Stimulated activated CD4-positive, alpha-beta T cell treated with anti-CD3 and anti-CD28 coated beads, Interleukin-15, amount 100 ng/mL, for 1 hour (primary cell): ENCODE measurements at places on chromosomes 13 and 19.

- DNase-seq: no peak
Observed at GRCh38 chr13:20637811-20638210, 65.7 kb upstream of the IL17D start.

GRCh38 chr13:106522898-106523525 lies 12.4 kb downstream of the EFNB2 start:
- DNase-seq: no peak

- DNase-seq: no peak
Observed at GRCh38 chr19:51012661-51013190, 6.8 kb downstream of the KLK10 start.

DNA sequence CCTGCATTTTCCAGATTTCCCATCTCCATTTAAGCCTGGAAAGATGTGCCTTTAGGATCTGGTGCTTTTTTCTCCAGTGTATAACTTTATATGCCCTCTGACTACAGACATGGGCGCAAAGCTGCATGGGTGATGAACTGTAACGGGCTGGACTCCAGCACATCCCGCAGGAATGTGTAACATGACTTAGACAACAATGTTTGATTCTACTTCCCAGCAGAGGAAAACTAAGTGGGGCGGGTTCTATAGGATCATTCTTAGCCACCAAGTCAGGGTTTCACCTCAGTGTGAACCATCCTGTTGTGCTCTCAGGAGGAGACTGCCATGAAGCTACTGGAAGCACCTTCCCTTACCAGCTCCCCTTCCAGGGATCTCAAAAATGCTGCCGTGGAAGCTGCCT lies 93.2 kb upstream of the SERP2 start:
- no peak for DNase-seq

GRCh38 chr19:1259876-1260748 lies 9.0 kb upstream of the CIRBP start:
- no peak for DNase-seq

DNA sequence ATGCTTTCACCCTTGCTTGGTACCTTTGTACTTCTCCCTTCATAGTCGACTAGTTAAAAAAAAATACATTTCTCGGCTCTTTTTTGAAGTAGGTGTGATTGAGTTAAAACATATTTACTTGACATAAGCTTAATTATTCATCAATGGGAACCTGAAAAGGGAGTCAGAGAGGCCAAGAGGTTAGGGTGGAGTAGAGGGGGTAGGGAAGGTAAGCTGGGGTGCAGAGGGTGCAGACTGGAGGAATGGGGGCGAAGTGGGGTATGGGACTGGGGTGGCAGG lies 701 bp upstream of the HIF3A start:
- DNase-seq: no peak

DNA sequence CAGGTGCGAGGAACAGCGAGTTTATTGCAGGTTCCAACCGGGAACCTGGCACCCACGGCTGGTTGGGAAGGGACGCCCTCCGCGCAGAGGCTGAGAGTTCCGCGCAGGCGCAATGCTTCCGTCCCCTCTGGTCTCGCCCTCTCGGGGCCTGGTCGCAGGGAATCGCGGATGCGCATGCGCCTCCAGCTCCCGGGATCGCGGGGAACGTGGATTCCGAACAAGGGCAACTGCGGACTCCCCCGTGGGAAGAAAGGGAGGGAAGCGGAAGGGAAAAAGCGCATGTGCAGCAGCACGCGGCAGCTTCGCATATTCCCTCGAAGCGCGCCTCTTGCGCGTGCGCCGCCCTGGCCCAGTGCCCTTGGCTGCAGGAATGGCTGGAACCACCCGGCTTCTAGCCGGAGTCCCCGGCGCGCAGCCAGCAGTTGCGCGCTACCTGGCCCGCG lies 1.1 kb downstream of the TSSK6 start:
- DNase-seq: no peak
